Activated T-helper 9 cell treated with anti-CD3 and anti-CD28 coated beads, Interleukin-2, amount 50 U/mL, for 16 hours (primary cell): ENCODE measurements at places on chromosomes 7 and 10.

DNA sequence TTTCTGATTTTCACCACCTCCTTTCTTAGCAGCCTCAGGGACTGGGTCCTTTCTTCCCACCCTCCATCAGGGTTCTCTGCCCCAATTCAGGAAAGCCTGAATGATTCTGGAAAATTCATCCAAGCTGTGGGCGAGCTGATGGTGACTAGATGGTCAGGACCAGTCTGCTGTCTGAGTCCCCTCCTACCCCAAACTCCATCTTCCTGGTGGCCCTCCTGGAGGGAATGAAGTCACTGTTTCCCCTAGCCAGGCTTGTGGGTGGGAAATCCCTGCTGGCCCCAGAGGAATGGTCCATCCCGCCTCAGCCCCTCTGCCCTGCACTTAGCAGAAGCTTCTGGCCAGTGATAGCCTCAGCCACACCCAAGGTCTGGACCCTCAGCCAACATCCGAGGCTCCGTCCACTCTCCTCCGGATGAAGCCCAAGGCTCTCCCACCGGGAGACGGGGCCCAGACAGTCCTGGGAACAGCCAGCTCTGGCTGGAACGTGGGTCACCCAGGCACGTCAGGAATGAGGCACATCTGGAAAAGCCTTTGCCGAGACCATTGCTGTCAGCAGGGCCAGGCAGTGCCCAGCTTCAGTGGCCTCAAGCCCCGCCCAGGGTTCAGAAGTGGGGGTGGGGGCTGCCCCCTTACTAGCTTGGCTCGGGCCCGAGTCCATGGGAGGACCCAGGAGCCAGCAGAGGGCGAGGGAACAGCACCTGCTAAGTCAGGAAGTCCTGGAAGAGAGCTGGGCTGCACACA lies 4.0 kb upstream of the AQP1 start:
- DNase-seq: no peak

GRCh38 chr7:127780489-127780888 lies 128.5 kb downstream of the SND1 start:
- DNase-seq: no peak

- no peak for DNase-seq
These were observed 61.8 kb upstream of the IL6 start for GRCh38 chr7:22664988-22665798.

DNA sequence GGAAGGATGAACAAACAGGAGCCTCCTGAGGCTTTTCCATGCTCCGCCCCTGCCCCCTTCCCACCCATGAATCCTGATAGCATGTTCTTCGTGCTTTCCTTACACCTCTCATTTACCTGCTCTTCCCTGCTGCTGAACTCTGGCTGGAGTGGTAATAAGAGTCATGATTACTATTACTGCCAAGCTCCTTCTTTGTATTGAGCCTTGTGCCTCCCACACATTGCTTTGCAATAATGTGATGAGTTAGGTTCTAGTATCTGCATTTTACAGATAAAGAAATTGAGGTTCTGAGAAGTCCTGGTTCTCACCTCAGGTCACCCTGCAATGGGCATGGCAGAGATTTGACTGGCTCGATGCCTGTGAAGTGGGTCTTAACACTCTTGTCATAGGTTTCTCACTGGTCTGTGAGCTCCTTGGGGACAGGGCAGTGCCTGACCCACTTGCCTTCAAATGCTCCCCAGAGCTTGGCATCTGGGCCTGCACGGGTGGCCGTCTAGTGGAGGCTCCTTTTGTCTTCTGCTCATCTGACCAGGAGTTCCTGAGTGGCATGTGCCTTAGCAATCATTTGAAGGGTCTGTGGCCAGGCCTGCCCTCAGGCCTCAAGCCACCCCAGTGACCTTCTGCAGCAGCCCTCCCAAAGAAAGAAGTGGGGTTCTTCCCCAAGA lies 309.2 kb upstream of the ZMIZ1 start:
- DNase-seq: no peak

GRCh38 chr7:130301501-130302020 lies 8.6 kb downstream of the CPA4 start:
- no peak for DNase-seq

DNA sequence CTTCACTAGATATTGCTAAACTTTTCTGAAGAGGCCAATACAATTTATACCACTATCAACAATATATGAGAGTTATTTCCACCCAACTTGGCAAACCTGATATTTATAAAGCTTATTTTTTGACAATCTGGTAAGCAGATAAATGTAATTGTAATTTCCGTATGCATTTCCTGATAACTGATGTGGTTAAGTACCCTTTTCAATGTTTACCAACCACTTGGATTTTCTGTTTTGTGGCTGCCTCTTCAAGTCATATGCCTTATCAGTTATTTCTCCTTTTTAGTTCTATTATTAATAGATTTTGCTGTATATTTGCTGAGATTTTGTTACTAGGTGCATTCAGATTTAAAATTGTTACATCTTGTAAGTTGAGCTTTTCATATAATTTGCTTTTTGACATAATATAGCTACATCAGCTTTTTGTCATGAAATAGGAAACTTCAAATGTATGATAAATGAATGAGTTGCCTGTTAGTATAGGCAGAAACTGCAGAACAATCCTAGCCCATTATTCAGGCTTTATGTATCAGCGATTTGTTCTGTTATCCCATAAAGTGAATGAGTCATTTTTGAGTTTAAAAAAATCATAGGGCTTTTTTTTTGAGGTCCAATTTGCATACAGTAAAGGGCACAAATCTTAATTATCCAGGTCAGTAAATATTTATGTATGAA lies 11.5 kb downstream of the SGPL1 start:
- no peak for DNase-seq

DNA sequence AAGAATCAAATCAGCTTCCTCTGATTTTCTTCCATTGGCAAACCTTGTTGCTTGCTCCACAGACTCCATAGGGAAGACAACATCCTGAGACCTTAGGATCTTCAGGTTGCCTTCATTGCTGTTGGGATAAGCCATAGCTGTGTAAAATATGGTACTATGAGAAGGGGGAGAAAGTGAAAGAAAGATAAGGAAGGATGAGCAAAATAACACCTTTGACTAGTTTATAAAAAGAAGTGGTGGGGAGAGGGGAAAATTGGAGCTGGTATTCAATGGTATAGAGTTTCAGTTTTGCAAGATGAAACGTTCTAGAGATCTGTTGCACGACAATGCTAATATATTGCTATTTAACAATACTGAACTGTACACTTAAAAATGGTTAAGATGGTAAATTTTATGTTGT lies 180.4 kb upstream of the PHYHIPL start:
- DNase-seq: no peak

- no peak for DNase-seq
These were observed 19.6 kb downstream of the SRI start for GRCh38 chr7:88200261-88200660.

- no peak for DNase-seq
These were observed 16.4 kb downstream of the PALD1 start for GRCh38 chr10:70494966-70495365.
